Stimulated activated CD8-positive, alpha-beta memory T cell treated with anti-CD3 and anti-CD28 coated beads, Interleukin-4, amount 100 ng/mL, for 48 hours (primary cell): ENCODE measurements at places on chromosomes 16 and 17.

- DNase-seq = peak; percentile 32
Measured at GRCh38 chr17:39096508-39097149, 54.8 kb downstream of the PLXDC1 start.

GRCh38 chr16:87391324-87391949 lies 699 bp upstream of the MAP1LC3B start:
- peak; percentile 58 for DNase-seq

- DNase-seq = no peak
Measured at GRCh38 chr17:28657756-28658155, 4.0 kb downstream of the SDF2 start.

DNA sequence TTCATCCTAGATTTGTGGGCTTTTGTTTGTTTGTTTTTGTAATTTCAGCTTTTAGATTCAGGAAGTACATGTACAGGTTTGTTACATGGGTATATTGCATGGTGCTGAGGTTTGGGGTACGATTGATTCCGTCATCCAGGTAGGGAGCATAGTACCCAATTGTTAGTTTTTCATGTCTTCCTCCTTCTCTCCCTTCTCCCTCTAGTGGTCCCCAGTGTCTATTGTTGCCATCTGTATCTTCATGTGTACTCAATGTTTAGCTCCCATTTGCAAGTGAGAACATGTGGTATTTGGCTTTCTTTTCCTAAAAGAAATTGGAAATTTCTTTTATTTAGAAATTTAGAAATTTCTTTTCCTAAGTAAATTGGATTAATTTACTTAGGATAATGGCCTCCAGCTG lies 37.1 kb upstream of the BCAS3 start:
- DNase-seq = no peak

DNA sequence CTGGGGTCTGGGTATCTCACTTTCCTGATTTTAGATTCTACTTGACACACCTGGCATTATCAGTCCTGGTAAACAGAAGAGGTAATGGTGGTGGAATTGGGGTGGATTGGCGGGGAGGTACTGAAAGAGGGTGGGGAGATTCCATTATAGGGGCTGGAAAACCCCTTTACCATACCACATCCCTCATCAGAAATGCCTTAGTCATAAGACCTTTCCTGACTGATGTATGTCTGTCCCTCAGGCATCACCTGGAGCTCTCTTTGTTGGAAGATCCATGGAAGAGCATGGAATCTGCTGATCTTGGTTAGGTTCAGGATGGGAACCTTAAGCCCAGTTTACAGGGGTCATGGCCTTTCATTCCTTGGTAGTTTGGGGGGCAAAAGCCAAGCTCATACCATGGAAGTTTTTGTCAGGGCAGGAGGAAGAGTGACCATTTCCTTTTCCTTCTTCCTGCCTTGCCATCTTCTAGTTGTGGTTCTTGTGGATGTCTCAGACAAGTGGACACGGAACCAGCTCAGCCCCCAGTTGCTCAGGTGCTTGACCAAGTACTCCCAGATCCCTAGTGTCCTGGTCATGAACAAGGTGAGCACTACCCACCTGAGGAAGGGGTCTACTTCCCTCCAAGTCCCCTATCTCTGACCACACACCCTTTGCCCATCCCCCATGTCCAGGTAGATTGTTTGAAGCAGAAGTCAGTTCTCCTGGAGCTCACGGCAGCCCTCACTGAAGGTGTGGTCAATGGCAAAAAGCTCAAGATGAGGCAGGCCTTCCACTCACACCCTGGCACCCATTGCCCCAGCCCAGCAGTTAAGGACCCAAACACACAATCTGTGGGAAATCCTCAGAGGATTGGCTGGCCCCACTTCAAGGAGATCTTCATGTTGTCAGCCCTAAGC lies 3.3 kb downstream of the ERAL1 start:
- DNase-seq = no peak

- DNase-seq = no peak
Measured at GRCh38 chr17:76953946-76954345, 85.7 kb downstream of the MGAT5B start.

- DNase-seq = no peak
Measured at GRCh38 chr17:75383842-75384195, 21.7 kb downstream of the GRB2 start.

DNA sequence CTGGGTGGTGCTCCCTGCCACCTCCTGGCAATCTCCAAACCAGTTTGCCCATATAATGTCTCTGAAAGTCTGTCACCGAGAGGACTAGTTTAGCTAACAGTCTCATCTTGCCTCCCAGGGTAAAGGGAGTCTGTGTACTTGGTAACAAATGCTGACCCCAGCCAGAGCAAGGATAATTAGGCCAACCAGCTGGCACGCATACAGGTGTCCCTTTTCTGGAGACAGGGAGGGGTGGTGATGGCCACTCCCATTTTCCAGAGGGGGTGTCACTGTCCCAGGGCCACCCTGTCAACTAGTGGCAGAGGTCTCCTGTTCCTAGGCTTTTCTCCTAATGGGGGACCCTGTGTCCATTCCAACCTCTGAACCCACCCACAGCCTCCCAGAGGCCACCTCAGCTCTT lies 8.1 kb downstream of the FAM83G start:
- DNase-seq = no peak

DNA sequence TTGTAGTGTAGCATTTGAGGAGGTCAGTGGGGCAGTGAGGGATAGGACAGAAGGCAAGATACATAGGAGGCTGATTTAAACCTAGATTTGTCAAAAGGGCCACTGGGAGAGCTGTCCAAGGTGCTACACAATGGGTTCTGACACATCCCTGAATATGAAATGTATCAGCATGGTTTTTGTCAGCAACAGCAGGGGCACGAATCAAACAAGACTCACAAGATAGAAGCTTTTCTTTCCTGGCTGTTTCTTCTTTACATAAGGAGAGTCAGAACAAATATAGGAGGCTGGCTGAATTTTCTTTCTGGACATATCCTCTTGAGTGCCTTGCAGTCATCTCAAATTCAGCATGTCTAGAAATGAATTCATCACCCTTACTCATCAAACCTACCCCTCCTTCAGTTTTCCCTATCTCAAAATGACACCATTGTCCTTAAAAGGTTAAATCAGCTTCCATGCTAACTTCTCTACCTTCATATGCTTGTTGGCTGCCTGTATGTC lies 130.5 kb downstream of the NPIPB5 start:
- no peak for DNase-seq

GRCh38 chr17:33131620-33132019 lies 140.0 kb downstream of the SPACA3 start:
- DNase-seq = no peak

GRCh38 chr16:58492735-58493134 lies 7.2 kb upstream of the NDRG4 start:
- DNase-seq = no peak

GRCh38 chr16:68644715-68645493 lies at the start of gene CDH3:
Gene CDH3, plus strand, starts transcription at chr16:68645310. Its CDS starts 70 bp downstream, at chr16:68645380.
- DNase-seq = peak; percentile 40

DNA sequence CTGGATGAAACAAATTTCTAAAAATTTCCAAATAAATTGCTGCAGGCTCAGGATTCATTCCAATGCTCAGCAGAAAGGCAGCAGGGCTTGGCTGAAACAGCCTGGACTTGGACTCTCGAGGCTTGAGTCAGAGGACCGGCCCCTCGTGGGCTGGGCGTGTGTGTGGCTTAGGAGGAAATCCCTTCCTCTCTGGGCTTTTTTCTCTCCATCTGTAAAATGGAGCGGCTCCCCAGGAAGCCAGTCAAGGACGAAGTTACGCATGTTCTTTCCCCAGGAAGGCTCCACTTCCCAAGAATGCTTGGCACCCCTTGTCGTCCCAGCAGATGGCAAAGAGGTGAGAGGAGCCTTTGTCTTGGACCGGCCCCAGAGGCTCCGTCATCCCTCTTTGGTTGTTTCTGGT lies 13.5 kb downstream of the SLC46A1 start:
- no peak for DNase-seq

DNA sequence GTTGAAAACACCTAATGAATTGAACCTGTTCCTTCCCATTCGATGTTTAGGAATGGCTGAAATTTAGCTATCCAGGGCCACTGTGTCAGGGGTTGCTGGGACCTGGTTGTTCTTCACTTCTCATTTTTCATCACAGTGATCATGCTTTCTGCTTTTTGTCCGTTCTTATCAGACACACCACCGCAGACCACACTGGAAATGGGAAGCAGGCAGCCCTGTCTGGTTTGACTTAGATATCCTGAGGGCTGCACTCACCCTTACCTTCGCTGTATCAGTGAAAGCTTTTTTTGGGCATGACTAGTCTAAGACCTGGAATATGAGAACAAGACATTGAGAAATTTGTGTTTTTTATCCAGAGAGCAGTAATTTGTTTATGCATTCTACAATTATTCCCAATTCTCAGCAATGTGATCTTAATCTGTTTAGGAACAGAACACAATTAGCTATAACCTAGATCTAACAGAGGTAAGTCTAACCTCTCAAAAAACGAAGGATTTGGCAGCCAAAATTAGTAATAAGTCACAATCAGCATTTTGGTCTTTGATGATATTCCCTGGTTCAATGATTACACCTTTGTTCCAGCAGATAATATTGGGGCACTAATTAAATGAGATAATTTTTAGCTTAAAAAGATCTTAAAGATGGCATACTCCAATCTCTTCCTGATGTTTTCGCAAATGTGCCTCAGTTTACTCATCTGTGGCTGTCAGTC lies 126.0 kb upstream of the GOT2 start:
- no peak for DNase-seq

DNA sequence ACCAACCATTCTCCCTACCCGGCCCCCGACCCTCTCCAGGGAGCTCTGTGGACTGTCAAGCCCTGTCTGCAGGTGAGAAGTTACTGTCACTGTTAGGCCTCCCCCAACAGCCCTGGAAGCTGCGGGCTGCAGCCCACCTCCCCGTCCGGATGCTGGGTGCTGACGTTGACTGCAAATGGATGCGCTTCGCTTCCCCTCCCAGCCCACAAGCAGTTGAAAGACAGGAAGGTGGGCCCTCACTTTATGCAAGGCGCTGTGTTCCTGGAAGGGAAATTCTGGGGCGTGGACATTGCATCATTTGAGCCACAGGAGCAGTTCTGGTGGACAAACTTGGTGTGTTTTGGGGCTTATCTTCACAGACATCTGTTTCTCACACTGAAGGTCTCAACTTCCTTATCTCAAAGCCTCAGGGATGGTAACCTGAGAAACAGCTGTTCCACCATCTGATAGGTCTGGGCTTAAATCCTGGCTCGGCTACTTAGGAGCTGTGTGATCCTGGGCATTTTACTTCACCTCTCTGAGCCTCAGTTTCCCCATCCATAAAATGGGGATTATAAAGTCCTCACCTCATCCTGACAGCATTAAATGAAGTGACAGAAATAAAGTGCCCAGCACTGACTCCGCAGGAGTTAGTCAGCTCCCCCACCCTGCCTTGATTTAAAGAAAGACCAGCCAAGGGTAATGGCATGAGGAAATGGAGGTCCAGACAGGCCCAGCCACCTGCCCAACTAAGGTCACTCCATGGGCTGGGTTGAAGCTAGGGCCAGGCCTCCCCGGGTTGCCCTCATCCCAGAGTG lies 4.6 kb upstream of the DRC7 start:
- DNase-seq = peak; percentile 51

GRCh38 chr17:42521666-42522262 lies 14.3 kb upstream of the NAGLU start:
- no peak for DNase-seq

- DNase-seq = no peak
Measured at GRCh38 chr17:43772877-43773648, 5.7 kb downstream of the DUSP3 start.

DNA sequence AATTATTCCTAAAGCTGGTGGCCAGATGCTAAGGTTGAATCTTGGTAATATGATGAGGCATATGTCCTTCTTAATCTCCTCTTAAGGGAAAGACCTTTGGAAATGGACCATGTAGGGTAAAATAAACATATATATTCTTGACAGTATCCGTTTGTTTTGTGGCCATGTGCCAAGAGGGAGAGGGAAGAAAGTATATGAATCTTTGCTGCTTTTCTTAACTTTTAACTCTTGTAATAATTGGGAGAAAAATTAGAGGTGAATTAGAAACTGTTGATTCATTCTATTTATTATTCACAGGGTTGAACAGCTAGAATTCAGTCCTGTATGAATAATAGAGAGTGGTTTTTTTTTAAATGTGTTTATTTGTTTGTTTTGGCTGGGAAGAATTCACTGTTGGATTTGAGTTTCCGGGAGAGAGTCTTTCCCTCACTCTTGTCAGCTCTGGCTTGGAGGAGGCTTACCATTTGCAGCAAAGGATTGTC lies 31.6 kb downstream of the AATF start:
- no peak for DNase-seq

GRCh38 chr17:20284570-20285295 lies 182.6 kb downstream of the LGALS9B start:
- DNase-seq = no peak

- DNase-seq = no peak
Measured at GRCh38 chr16:8511464-8511863, 78.8 kb downstream of the TMEM114 start.

GRCh38 chr17:57466017-57466471 lies 209.7 kb downstream of the MSI2 start:
- no peak for DNase-seq

GRCh38 chr17:21239680-21240368 lies 13.4 kb downstream of the NATD1 start:
- DNase-seq = no peak

- no peak for DNase-seq
Measured at GRCh38 chr16:2710021-2710710, 9.9 kb downstream of the PRSS27 start.

GRCh38 chr17:50188921-50189549 lies 12.4 kb downstream of the COL1A1 start:
- DNase-seq = no peak

GRCh38 chr17:4479982-4480751 lies 18.5 kb upstream of the SPNS2 start:
- DNase-seq = no peak

- DNase-seq = no peak
Measured at GRCh38 chr17:78684026-78684425, 98.0 kb downstream of the CYTH1 start.

DNA sequence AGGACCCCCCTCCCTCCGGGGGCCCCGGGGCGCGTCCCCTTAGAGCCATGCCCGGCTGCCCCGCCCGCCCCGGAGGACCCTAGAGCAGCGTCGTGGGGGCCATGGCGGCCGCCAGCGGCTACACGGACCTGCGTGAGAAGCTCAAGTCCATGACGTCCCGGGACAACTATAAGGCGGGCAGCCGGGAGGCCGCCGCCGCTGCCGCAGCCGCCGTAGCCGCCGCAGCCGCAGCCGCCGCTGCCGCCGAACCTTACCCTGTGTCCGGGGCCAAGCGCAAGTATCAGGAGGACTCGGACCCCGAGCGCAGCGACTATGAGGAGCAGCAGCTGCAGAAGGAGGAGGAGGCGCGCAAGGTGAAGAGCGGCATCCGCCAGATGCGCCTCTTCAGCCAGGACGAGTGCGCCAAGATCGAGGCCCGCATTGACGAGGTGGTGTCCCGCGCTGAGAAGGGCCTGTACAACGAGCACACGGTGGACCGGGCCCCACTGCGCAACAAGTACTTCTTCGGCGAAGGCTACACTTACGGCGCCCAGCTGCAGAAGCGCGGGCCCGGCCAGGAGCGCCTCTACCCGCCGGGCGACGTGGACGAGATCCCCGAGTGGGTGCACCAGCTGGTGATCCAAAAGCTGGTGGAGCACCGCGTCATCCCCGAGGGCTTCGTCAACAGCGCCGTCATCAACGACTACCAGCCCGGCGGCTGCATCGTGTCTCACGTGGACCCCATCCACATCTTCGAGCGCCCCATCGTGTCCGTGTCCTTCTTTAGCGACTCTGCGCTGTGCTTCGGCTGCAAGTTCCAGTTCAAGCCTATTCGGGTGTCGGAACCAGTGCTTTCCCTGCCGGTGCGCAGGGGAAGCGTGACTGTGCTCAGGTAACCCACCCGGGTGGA lies 759 bp downstream of the ALKBH5 start:
- DNase-seq = peak; percentile 78

GRCh38 chr17:19719355-19720209 lies 3.2 kb upstream of the SLC47A2 start:
- no peak for DNase-seq

GRCh38 chr17:7119314-7119713 lies 4.7 kb upstream of the ASGR2 start:
- no peak for DNase-seq
